ENCODE measurements at places on chromosomes 16 and 17. TPM values are rescaled to one million over a fixed set of nuclear protein-coding genes. Genes with fewer than 3 reads are reported as not detected.

KRTAP2-3 gene
- total RNA-seq = not detected

MYH10 gene
- total RNA-seq = 36.5 TPM

PABPN1L gene
- not detected for total RNA-seq

SEZ6L2 gene
- total RNA-seq = 70.7 TPM

NOXO1 gene
- total RNA-seq = 4.0 TPM

AURKB gene
- 85.8 TPM for total RNA-seq

GRCh38 chr17:77417575-77417974 is 276.8 kb downstream of the SEC14L1 start:
- DNase-seq = no peak

DNA sequence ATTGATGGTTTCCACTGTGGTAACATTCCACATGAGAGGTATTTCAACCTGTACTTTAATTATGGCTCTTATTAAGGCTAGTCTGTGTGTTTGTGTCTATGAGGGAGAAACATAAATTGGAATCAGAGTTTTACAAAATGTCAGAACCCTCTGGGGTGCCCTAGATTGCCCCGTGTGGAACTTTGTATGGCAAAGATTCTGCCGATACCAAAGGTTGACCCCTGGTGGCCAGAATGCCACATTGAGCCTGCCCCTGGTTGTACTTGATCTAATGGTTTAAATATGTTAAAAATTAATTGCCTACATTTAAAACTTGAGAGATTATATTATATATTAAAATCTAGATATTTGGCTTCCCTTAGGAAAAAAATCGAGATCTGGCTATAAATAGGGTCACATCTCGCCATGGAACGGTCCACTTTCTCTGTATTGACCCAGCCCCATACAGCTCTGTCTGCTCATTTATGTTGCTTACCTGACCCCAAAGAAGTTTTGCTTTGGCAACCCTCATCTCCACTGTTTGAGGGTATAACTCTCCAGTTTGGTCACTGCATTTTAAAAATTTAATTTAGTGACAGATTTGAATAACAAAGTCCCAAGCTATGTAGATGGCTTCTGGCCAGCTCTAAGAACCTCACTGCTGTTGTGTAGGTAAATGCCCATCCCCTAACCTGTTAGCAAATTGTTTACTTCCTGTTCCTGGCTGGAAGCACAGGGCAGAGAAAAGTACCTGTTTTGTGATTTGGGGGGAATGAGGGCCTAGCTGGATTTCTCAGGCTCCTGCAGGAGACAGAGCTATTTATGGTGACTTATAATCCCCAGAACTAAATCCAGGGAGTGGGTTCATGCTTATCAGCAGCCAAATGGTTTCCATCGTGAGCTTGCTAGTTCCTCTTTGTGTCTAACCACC is 95.0 kb downstream of the PLCG2 start:
- no peak for DNase-seq

- no peak for DNase-seq
Measured at GRCh38 chr16:11946433-11946832, 4.6 kb upstream of the NPIPB2 start.

- no peak for DNase-seq
Measured at GRCh38 chr17:72466199-72466598, 345.4 kb downstream of the SOX9 start.

GRCh38 chr17:17088086-17088485 is 45.8 kb downstream of the MPRIP start:
- no peak for DNase-seq

DNA sequence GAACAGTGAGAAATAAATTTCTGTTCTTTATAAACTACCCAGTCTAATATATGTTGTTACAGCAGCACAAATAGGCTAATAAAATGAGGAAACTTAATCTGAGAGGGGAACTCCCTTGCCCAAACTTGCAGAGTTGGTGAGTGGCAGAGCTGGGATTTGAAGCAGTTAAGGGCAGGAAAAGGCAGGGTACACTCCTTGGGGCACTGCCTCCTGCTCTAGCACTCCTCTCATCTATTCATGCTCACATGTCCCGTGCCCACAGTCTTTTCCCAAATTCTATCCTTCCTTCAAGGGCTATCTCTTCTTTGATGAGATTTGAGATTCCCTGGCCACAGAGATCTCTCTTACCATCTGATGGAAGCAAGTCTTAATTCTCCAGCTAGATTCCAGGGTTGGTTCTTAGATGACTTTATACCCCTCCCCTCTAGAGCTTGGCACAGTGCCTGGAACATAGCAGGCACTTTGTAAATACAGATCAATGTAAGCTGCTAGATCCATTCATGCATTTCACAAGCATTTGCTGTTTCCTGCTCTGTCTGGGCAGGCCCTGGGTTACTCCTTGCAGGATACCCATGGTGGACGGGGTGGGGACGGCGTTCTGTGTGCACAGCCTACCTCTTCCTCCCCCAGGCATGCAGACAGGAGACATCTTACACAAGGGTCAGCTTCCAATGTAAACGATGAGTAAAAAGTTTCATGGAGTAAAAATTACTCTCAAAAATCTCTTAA is 39.2 kb upstream of the ABCC12 start:
- no peak for DNase-seq

GRCh38 chr16:14310519-14310991 is 239.4 kb downstream of the MRTFB start:
- DNase-seq = no peak
